ENCODE measurements at places on chromosomes 2 and 18. TPM values are rescaled to one million over a fixed set of nuclear protein-coding genes. Genes with fewer than 3 reads are reported as not detected.

DNA sequence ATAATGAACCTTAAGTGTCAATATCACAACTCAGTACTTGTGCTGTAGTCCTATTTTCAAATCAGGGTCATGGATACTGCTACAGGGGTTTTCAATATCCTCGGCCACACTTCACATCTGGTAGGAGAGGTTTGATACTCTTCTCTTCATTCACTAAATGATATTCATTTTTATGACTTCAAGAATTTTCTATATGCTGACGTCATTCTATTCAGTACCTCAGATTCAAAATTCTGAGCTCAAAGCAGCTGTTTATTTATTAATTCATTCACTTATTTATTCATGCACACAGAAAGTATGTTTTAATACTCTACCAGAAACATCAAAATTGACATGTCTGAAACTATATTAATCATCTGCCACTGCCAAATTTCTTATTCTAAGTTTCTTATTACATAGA lies 866.9 kb upstream of the LRRTM1 start:
- no peak for DNase-seq

- DNase-seq, result no peak
Measured at GRCh38 chr18:11801573-11801972, 49.6 kb upstream of the CHMP1B start.

DNA sequence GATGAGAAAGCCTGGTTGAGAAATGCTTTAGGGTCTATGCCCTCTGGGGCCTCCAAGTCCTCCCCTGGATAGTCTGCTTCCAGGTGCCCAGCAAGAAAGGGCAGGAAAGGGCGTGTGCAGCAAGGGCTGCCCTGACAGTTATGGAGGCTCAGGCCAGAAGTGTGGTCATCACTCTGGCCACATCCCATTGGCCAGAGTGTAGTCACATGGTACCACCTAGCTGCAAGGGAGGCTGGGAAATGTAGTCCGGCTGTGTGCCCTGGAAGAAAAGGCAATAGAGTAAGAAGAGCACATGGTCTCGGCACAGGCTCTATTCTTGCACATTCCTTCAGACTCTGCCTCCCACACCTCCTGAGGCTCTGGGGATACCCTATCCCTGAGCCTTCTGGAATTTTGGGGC lies 35.7 kb downstream of the ODC1 start:
- no peak for DNase-seq

ECEL1 gene
- 0.67 TPM for polyA plus RNA-seq

DSG4 gene
- polyA plus RNA-seq, result not detected

CEP76 gene
- 1.3 TPM for polyA plus RNA-seq

DNA sequence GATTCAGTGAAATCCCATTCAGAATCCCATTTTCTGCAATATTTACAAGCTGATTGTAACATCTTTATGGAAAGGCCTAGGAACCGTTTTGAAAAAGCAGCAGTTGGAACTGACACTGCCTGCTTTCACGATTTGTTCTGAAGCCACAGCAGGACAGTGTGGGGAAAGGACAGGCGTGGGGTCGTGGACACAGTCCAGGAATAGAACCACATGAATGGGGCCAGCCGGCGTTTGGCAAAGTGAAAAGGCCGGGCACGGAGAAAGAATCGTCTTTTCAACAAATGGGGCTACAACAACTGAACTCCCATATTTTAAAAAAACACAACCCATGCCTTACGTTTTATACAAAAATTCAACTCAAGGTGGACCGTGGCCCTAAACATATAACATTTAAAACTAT lies 69.8 kb downstream of the SLC66A2 start:
- DNase-seq, result no peak

GRCh38 chr2:38508311-38509039 lies 94.3 kb downstream of the HNRNPLL start:
- DNase-seq, result peak; percentile 88

- no peak for DNase-seq
Measured at GRCh38 chr18:72581976-72582375, 37.8 kb upstream of the CBLN2 start.

- no peak for DNase-seq
Measured at GRCh38 chr2:219358170-219359075, 25.9 kb upstream of the RESP18 start.

SLC23A3 gene
- polyA plus RNA-seq, result 0.94 TPM

ABCG8 gene
- 28.1 TPM for polyA plus RNA-seq

UGT1A4 gene
- polyA plus RNA-seq, result 103 TPM

- DNase-seq, result no peak
Measured at GRCh38 chr2:168470320-168471162, 14.5 kb downstream of the CERS6 start.

GCG gene
- not detected for polyA plus RNA-seq

GRCh38 chr2:239075918-239076758 lies 228.3 kb downstream of the TWIST2 start:
- DNase-seq, result no peak

CERS6 gene
- polyA plus RNA-seq, result 4.2 TPM

GALM gene
- 29.7 TPM for polyA plus RNA-seq

DNA sequence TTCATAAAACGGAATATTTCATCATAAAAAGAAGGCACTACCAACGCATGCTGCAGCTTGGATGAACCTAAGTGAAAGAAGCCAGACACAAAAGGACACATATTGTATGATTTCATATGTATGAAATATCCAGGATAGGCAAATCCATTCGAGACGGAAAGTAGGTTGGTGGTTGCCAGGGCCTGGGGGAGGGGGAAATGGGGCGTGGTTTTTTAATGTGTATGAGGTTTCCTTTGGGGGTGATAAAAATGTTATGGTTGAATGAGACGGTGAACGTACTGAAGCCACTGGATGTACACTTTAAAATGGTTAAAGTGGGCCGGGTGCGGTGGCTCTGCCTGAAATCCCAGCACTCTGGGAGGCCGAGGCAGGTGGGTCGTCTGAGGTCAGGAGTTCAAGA lies 20.0 kb upstream of the SPATA3 start:
- no peak for DNase-seq

DNA sequence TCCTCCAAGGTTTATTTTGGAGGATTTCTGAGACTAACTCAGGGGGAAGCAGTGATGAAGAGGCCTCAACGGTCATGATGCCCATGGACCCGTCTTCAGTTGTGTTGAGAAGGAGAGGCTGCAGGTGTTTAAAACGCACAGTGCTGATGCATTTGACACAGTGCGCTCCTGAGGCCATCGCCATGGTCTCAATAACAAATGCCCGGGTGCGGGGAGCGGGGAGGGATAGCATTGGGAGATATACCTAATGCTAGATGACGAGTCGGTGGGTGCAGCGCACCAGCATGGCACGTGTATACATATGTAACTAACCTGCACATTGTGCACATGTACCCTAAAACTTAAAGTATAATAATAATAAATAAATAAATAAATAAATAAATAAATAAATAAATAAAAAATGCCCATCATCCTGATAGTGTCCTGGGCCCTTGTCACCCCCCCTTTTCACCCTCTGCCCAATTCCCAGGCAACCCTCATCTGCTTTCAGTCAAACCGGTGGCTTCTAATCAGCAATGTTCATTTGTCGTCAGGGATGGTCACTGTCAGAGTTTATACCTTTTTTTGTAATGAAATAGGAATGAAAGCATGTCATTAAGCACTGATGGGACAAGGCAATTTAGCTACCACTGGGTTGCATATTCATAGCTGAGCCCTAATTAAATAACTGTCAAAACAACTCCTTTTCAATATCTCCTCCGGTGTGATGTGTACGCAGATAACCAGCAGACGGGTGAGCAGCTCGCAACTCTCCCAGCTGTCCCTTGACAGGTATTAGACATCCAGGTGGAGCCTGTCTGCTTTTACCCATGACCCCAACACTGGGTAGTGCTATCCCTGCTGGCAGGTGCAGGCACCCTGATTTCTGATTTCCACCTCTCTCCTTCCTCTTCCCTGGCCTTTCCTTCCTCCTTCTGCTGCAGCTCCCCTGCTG lies 95.9 kb downstream of the KCNF1 start:
- no peak for DNase-seq

LBX2 gene
- 2.8 TPM for polyA plus RNA-seq

GRCh38 chr2:137002896-137003295 lies 237.6 kb downstream of the THSD7B start:
- no peak for DNase-seq

- no peak for DNase-seq
Measured at GRCh38 chr2:94622113-94622618, 249.1 kb upstream of the TEKT4 start.

ITPRIPL1 gene
- polyA plus RNA-seq, result 0.22 TPM

GRCh38 chr2:31748041-31748440 lies 167.3 kb upstream of the SRD5A2 start:
- DNase-seq, result no peak

DNA sequence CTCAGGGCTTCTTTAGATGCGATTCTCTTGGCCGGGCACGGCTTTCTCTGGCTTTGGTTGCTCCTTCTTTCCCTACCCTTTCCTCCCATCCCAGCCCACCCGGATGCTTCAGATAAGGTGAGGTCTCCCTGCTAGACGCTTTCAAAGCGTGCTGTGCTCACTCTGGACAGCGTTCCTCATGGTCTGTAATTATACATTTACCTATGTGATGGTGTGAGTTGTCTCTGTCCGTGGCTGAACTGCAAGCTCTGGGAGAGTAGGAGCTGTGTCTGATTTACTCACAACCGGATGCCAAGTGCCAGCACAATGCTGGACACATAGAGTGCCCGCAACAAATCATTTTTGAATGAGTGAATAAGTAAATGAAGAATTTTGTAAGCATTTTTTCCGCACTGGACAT lies 26.8 kb upstream of the PNPT1 start:
- DNase-seq, result no peak

DNA sequence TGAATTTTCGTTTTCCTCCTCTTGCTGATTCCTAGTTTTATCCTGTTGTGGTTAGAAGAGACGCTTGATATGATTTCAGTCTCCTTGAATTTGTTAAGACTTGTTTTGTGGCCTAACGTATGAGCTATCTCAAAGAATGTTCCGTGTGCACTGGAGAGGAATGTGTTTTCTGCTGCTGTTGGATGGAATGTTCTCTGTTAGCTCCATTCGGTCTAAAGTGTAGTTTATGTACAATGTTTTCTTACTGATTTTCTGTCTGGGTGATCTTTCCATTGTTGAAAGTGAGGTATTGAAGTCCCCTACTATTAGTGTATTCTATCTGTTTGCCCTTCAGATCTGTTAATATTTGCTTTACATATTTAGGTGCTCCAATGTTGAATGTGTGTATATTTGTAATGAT lies 25.9 kb downstream of the COLEC11 start:
- DNase-seq, result no peak

SAG gene
- not detected for polyA plus RNA-seq

- DNase-seq, result peak; percentile 34
Measured at GRCh38 chr2:71607151-71607889, 154.0 kb downstream of the DYSF start.

GRCh38 chr2:47022186-47022765 lies 106.7 kb upstream of the MCFD2 start:
- no peak for DNase-seq

PMAIP1 gene
- polyA plus RNA-seq, result 0.27 TPM

DNA sequence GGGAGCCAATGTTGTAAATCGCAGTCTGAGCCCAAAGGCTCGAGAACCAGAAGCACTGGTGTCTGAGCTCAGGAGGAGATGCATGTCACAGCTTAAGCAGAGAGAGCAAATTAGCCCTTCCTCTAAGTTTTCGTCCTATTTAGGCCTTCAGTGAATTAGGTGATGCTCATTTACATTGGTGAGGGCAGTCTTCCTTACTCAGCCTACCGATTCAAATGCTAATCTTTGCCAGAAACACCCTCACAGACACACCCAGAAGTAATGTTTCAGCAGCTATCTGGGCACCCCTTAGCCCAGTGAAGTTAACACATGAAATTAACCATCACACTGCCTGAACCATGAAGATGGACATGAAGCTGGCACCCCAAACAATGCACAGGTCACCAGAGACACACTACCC lies 385.1 kb downstream of the STK39 start:
- DNase-seq, result no peak

FMNL2 gene
- 1.5 TPM for polyA plus RNA-seq

LRRC30 gene
- not detected for polyA plus RNA-seq

GRCh38 chr2:25336383-25336841 lies 5.3 kb downstream of the DNMT3A start:
- no peak for DNase-seq

SLC30A3 gene
- polyA plus RNA-seq, result 0.20 TPM

GRCh38 chr2:240259201-240259923 lies 118.9 kb upstream of the OTOS start:
- DNase-seq, result no peak

ADI1 gene
- 660 TPM for polyA plus RNA-seq

DNA sequence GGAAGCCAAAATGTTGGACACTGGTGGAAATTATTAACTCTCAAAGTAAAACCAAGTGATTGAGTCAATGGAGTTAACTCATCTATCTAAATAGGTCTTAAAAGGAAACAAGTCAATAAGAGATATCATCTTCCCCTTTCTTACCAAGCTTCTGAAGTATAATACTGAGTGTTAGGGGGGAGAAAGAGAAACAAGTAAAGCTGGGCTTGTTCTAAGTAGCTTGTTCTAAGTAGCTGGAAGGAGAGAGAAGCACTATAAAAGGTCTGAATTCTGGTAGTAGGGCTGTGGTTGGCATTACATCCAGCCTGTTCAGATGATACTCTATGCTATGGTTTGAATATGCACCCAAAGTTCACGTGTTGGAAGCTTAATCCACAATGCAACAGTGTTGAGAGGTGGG lies 26.8 kb downstream of the YES1 start:
- DNase-seq, result no peak

DNA sequence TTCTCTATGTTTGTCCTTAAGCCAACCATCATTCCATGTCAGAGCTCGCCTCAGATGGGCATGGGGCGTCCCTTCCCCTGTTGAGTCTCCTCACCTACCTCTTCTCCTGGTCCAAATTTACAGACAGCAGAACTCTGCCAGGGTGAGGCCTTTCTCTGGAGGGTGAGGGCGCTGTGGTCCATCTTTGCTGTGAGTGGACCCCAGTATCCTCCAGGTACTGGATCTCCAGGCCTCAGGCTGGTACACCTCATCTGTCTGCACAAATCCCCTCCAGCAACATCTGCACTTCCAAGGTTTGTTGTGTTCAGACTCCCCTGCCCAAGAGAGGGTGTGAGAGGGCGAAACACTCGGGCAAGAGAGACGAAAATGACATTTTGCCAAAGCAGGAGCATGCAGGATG lies 63.9 kb upstream of the EDAR start:
- no peak for DNase-seq

DNA sequence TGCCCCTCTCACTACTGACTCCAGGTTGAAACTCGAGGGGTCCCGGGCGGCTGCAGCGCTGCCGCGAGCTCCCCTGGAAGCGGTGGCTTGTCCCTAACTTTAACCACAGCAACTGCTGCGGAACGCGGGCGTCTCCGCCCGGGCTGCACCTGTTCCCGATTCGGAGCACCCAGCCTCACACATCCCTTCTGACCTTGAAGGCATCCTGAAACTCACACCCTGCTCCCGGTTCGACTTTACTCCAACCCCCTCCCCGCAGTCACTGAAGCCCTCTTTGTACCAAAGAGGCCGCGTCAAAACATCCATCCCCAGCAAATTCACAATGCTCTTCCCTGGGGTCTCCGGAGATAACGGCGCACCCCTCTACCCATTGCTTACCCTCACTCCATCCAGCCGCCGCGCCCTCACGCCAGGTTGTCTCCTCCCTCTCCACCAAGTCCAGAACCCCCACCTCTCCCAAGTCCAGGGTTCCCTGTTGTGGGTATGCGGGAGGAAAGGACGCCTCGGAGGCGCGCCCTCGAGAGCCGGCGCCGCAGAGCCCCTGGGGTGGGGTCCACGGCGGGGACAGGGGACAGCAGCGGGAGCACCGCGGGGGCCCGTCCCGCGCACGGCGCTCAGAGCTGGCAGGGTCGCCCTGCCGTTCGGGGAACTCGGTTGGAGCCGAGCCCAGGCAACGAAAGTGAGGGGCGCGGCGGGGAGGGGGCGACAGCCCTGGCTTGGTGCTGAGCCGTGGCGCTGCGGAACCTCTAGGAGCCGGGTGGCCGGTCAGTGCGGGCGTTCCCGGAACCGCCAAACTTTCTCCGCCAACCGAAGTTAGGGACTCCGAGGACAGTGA lies 934 bp downstream of the MYO5B start:
- DNase-seq, result no peak
